ENCODE measurements at places on chromosomes 6 and 20. TPM values are rescaled to one million over a fixed set of nuclear protein-coding genes. Genes with fewer than 3 reads are reported as not detected.
A peak's percentile ranks its signal among the peaks of the same experiment; 100 is the strongest.

DNA sequence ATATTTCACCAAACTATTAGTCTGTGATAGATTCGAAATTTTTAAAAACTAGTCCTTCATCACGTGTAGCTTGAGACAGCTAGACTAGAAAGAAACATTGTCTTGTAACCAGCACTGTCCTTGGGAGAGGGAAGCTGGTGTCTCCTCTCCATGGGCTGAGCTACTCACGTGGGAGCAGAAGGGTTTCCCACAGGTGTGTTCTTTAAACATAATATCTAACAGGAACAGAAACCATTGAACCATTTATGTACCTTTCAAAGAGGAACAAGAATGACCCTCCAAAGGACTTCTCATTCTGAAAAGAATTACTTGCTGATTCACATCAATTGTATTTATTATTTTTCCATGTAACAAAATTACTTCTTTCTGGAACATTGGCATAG, 72.4 kb upstream of the SYNJ2 start:
- no peak for DNase-seq

- DNase-seq: peak; percentile 75
Measured at GRCh38 chr20:51022803-51023616, at the start of gene KCNG1. TSS of gene KCNG1 (minus strand) at chr20:51023107. CDS start at chr20:51010338, 12,769 bp downstream.

GRCh38 chr6:84448331-84448730, 220.9 kb upstream of the CEP162 start:
- DNase-seq: no peak

Gene HLA-DMB
- 0.28 TPM for total RNA-seq

Gene SYTL3
- total RNA-seq: 3.6 TPM
